ENCODE measurements at places on chromosomes 5 and 9.

DNA sequence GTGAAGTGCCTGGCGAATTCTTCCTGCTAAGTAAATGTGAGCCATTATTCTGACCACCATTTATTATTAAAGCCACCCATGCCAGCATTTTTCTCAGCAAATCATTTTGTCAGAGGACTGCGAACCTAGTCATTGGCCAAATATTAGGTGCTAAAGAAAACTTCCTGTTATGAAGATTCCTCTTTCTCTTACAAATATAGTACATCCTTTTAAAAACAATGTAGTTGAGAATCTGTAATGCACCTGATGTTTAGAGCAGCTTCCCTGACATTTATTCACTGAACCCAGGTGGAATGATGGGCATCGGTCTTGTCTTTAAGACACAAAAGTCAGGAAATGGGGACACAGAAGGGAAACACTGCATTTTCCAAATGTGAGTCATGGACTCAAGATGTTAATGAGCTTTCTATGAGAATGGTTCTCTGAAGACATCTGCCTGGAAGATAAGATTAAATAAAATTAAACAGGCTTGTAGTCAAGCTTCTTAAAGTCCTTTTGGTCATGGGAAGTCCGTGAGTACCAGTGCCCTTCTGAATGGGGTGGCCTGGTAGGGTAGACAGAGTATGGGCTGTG lies 290.6 kb downstream of the FBXL7 start:
- no peak for DNase-seq

- DNase-seq, result no peak
Observed at GRCh38 chr5:6376974-6377520, 1.3 kb downstream of the MED10 start.

DNA sequence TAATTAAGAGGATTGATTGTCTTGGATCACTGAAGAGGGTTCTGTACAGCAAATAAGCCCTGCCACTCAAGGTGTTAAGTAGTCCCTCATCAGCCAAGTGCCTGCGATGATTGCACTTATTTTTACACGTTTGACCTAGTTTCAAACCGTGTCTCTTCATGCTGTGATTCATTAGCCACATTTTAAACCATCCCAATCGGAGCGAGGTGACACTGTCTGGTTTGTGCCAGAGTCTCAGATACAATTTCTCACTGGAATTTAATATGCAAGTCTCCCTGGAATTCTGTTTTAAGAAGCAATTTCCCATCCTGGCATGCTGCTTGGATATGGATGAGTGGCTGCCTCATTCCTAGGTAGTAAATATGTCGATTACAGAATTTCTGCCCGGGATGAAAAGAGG lies 1.6 kb downstream of the INSYN2B start:
- DNase-seq, result no peak

GRCh38 chr5:180389252-180390101 lies 36.3 kb upstream of the GFPT2 start:
- no peak for DNase-seq

GRCh38 chr5:8954801-8955200 lies 591.1 kb downstream of the SEMA5A start:
- DNase-seq, result no peak

GRCh38 chr5:130762031-130762430 lies 403.0 kb downstream of the HINT1 start:
- no peak for DNase-seq

DNA sequence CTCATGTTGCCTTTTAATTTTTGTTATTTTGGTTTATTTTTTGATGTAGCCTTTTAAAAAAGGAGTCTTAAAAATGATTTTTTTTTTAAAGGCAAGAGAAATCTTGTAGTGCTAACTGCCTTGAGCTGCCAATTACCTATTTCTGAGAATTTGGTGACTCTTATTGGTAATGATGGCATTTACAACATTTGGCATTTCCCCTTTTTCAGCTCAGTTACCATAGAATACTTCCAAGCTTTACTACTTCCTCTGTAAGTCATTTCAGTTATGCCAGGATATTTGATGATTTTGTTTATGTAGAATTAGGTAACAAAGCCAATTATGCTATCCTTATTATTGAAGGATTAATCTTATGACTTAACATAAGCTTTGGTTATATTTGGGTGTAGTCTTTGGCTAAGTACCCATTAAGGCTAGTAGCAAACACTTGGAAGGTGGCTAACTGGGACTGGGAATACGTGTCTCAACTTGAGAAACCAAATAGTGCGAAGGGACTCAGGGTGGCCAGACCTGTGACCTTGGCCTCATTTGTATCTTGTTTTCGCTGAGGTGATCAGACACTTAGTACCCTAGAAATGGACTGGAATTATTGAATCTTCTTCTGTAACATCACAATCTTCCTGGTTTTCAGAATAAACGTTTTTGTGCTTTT lies 27.7 kb downstream of the CDC37L1 start:
- DNase-seq, result no peak

GRCh38 chr9:107819772-107820565 lies 330.4 kb upstream of the KLF4 start:
- DNase-seq, result no peak

GRCh38 chr9:132504488-132504887 lies 77.9 kb upstream of the BARHL1 start:
- no peak for DNase-seq

- no peak for DNase-seq
Observed at GRCh38 chr9:36935768-36936497, 98.1 kb downstream of the PAX5 start.

DNA sequence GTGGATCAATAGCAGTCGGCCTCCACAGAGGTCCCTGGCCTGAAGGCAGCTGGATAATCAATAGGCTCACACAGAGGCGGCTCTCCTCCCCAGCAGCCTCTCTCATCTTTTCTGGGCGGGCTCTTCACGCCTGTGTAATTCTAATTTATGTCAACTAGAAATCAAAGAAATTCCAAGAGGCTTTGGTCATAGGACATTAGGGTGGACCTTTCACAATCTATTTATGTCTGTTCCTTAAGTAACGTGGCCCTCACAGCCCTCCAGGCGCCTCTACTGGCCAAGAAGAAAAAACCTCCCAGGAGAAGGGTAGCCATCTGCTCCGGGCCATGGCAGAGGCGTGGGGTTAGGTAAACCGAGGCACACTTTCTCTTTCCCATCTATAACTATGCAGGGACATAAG lies 205.1 kb upstream of the EFNA5 start:
- DNase-seq, result no peak

GRCh38 chr9:88291856-88292255 lies 96.4 kb upstream of the SPIN1 start:
- DNase-seq, result no peak

GRCh38 chr5:64811050-64811640 lies 42.4 kb downstream of the CWC27 start:
- peak; percentile 18 for DNase-seq

- no peak for DNase-seq
Observed at GRCh38 chr9:33192493-33193255, 25.5 kb upstream of the B4GALT1 start.

- DNase-seq, result no peak
Observed at GRCh38 chr9:107138261-107138992, 144.7 kb upstream of the RAD23B start.

GRCh38 chr9:20558566-20559016 lies 63.7 kb downstream of the MLLT3 start:
- DNase-seq, result peak; percentile 57

DNA sequence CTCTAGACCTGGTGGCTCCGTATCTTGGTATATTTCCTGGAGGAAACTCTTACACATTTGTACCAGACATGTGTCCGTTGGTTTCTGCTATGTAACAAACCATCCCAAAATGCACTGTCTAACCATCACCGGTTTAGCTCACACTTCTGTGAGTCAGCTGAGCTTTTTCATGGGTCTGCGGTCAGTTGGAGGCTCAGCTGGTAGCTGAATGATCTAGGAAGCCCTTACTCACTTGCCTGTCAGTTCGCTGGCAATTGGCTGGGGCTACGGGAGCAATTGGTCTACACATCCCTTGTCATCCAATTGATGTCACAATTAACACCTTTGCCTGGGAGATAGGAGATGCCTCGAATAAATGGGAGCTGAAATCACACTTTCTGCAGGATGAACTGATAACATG lies 11.6 kb upstream of the WHRN start:
- DNase-seq, result no peak

- DNase-seq, result peak; percentile 32
Observed at GRCh38 chr9:136095070-136096058, at the start of gene NACC2. TSS of gene NACC2 (minus strand) at chr9:136095289. CDS start at chr9:136050521, 44,768 bp downstream.

- no peak for DNase-seq
Observed at GRCh38 chr5:102933721-102934459, 178.8 kb downstream of the PAM start.

- peak; percentile 2 for DNase-seq
Observed at GRCh38 chr9:129898185-129898584, 62.9 kb downstream of the USP20 start.
